ENCODE measurements at places on chromosomes 4 and X.
A peak's percentile ranks its signal among the peaks of the same experiment; 100 is the strongest.

- no peak for DNase-seq
Measured at GRCh38 chrX:148610328-148610698, 109.9 kb downstream of the AFF2 start.

DNA sequence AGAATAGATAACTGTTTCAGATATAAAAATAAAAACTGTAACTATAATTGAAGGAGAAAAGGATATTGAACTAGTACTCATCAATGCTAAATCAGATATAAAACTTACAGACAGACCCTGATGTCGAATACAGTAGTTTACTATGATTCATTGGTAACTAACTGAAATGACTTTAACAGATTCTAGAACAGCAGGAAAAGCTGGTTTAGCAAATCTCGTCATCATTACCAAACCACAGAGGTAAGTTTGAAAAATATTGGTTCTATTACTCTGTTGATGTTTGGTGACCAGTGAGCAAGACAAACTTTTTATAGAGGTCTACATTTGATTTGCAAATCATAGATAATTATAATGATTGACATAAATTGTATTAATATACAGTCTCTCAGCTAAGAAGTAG, 551.4 kb upstream of the ADGRL3 start:
- DNase-seq, result peak; percentile 88

- no peak for DNase-seq
Measured at GRCh38 chrX:124736553-124737270, 390.3 kb downstream of the SH2D1A start.

GRCh38 chr4:82712561-82712960, 86.0 kb downstream of the SCD5 start:
- DNase-seq, result no peak

GRCh38 chr4:138512756-138513155, 270.6 kb upstream of the SLC7A11 start:
- no peak for DNase-seq

DNA sequence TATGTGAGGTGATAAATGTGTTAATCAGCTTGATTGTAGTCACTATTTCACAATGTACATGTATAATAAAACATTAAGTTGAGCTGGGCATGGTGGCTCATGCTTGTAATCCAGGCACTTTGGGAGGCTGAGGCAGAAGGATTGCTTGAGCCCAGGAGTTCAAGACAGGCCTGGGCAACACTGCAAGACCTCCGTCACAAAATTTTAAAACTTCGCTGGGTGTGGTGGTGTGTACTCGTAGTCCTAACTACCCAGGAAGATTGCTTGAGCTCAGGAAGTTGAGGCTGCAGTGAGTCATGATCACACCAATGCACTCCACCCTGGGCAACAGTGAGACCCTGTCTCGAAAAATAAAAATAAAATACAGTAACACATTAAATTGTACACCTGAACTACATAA, 20.1 kb downstream of the LYAR start:
- DNase-seq, result peak; percentile 86

DNA sequence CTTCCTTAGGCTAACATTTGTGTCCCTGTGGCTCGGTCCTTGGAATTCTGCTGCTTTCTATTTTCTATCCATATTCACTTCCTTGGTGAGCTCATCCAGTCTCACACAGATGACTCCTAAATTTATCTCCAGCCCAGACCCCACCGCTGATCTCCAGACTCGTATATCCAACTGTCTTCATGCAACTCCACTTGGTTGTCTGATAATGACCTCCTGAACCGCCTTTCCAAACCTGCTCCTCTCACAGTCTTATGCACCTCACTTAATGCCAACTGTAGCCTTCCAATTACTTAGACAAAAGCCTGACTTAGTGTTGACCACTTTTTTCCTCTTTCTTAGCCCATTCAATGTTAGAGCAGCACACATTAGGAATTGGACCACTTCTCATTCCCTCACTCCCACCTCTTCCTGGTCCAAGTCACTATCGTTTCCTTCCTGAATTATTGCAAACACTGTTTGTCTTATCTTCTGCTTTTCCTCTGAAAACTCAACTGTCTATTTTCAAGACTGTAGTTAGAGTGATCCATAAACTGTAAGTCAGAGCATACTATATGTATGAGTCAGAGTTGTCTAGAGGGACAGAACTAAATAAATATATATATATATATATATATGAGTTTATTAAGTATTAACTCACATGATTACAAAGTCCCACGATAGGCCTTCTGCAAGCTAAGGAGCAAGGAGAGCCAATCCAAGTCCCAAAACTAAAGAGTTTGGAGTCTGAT, 292.5 kb downstream of the UNC5C start:
- DNase-seq, result peak; percentile 8
